ENCODE measurements at places on chromosomes 6 and 20. TPM values are rescaled to one million over a fixed set of nuclear protein-coding genes. Genes with fewer than 3 reads are reported as not detected.

DNA sequence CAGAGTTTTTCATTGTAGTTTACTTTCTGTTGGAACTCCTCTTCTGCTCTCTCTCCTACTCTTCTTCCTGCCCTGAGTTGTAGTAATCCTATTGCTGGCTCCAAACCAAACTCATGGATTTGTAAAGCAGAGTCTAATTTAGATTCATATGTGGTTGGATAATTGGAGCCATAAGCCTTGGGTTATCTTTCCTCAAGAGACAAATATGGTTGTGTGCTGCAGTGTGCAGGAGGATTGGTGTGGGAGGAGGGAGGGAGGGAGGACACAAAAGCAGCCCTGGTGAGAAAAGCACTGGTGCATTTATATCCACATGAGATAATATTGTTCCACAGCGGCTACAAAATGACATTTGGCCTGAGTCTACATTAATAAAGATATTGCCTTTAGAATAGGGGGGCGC lies 4.2 kb downstream of the HLA-G start:
- DNase-seq: no peak

- DNase-seq: no peak
Measured at GRCh38 chr6:141598487-141598886, 534.2 kb upstream of the GJE1 start.

DNA sequence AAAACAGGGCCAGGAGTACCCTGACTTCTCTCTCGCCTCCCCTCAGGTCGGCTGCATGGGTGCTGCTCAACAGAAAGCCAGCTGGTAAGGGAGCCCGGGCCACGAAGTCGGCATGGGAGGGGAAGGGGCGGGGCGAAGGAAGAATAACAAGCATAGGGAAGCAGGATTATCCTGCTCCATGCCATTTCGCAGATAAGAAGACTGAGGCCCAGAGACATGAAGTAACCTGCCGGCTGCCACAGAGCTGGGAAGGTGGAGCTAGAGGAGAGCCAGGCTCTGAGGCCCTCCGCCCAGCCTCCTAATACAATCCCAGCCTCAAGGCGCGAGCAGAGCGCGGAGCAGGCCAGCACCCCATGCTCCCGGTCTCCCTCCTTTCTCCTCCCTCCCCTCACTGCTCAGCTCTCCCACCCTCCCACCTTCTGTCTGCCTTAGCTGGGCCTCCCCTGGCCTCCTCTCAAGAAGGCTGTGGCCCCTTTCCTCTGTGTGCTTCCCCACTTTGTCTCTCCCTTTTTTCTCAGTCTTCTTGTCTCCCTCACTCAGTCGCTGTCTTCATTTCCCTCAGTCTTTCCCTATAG lies 13.2 kb upstream of the HMGA1 start:
- peak; percentile 28 for DNase-seq

- no peak for DNase-seq
Measured at GRCh38 chr6:7331452-7331851, 18.5 kb upstream of the SSR1 start.

The HLA-G gene
- total RNA-seq: not detected

All from heart left ventricle (tissue), 16 donors.